ENCODE measurements at places on chromosomes 16 and 17. TPM values are rescaled to one million over a fixed set of nuclear protein-coding genes. Genes with fewer than 3 reads are reported as not detected.

MEIOB gene
- total RNA-seq, result under 0.01 TPM

WFDC1 gene
- total RNA-seq, result 51.3 TPM

PRDM7 gene
- total RNA-seq, result 4.4 TPM

KRTAP9-4 gene
- total RNA-seq, result not detected

LAT gene
- 0.67 TPM for total RNA-seq

Data from melanocyte of skin (primary cell).